ENCODE measurements at places on chromosomes 2 and 18. TPM values are rescaled to one million over a fixed set of nuclear protein-coding genes. Genes with fewer than 3 reads are reported as not detected.

The PARD3B gene
- 25.9 TPM for total RNA-seq

The TEKT4 gene
- total RNA-seq = not detected

The CYB5A gene
- 646 TPM for total RNA-seq

The TAF4B gene
- 14.1 TPM for total RNA-seq

The STK36 gene
- 22.2 TPM for total RNA-seq

The BOLL gene
- not detected for total RNA-seq

Measured in breast epithelium (tissue), 4 donors.